ENCODE measurements at places on chromosomes 3 and 15.

DNA sequence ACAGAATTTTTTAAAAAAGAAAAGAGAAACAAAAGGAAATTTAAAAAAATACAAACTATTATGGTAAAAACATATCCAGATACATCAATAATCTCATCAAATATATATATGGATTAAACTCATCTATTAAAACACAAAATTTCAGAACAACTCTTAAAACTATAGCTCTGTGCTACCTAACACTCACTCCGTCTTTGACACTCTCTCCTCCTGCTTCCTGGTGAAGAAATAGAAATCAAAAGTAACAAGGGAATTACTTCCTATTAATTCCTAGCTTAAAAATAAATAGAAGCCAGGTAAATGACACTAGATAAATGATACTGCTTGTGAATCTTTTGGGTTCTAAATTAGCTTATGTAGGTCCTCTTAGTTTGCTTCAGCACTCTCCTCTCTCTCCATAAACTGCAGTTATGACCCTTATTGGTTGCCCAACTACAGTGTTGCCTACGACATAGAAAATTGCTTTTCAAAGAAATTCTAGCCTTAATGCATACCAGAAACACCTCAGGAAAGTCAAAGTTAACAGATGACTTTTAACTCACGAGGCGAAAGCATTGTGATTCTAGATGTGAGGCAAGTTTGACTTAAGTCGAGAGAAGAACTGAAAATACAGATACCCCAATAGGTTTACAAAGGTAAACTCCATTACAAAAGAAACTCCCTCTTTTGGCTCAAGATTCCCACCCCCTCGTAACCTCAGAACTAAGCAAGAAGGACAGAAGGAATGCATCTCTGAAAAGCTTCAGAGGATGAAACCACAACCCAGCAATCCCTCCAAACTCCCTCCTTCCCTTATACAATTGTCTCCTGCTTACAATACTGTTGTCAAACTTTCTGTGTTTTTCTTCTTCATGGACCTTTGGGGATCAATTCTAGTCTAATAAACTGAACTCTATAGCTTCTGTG lies 394.7 kb downstream of the FGF12 start:
- H3K27ac ChIP-seq = no peak overlapping the region
- no peaks in the 10 kb centered on the region for H3K27me3 ChIP-seq
- no peaks in the 10 kb centered on the region for H3K4me1 ChIP-seq
- no peak overlapping the region for H3K4me3 ChIP-seq
- no peak for DNase-seq

DNA sequence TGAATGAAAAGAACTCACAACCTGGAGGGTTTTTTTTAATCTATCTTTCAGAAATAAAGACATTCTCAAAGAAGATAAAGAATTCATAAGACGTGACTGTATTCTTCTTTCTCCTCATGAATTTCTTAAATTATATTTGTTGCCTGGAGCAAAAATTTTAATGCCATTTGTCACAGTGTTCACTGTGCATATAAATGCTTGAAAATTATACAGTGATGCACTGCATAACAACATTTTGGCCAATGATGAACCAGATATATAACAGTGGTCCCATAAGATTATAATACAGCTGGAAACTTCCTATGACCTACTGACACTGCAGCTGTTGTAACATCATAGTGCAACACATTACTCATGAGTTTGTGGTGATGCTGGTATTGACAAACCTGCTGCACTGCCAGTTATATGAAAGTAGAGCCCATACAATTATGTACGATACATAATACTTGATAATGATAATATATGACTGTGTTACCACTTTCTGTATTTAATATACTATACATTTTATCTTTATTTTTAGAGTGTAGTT lies 67.3 kb downstream of the P2RY1 start:
- H3K27me3 ChIP-seq = no peaks in the 10 kb centered on the region
- no peak for DNase-seq
- H3K36me3 ChIP-seq = no peaks in the 10 kb centered on the region
- H3K4me1 ChIP-seq = no peaks in the 10 kb centered on the region

DNA sequence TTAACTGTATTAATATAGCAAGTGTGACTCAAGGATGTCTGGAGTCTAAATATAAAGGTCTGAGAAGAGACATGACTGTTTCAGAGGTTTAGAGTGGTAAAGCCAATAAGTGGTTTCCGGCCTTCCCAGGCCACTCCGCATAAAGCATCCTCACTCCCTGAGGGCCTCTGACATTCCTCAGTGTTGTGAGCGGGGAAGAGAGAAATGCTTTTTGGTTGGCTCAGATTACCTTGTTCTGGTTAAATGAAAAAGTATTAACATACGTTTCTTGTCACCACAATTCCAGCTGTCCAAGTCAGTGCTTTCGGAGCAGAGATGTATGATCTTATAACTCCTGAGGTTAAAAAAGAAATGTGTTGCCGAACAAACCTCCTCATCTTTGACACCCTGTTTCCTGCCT lies 103.8 kb downstream of the RBMS3 start:
- H3K27me3 ChIP-seq = no peaks in the 10 kb centered on the region
- no peak overlapping the region for H3K27ac ChIP-seq
- no peak for DNase-seq
- peaks cover 9% of the 10 kb centered on the region for H3K4me1 ChIP-seq

DNA sequence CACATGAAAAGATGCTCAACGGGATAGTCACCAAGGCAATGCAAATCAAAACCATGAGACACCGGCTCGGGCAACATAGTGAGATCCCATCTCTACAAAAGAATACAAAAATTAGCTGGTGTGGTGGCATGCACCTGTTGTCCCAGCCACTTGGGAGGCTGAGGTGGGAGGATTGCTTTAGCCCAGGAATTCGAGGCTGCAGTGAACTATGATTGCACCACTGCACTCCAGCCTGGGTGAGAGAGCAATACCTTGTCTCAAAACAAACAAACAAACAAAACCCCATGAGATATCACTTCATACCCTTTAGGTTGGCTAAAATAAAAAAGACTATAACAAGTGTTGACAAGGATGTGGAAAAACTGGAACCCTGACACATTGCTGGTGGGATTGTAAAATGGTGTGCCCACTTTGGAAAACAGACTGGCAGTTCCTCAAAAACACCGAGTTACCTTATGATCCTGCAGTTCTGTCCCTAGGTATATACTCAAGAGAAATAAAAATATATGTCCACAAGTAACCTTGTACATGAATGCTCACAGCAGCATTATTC lies 3.8 kb upstream of the PPARG start:
- no peak for DNase-seq
- peaks cover 65% of the 10 kb centered on the region for H3K27me3 ChIP-seq
- H3K36me3 ChIP-seq = no peaks in the 10 kb centered on the region
- peaks cover 4% of the 10 kb centered on the region for H3K4me1 ChIP-seq
- no peak overlapping the region for H3K27ac ChIP-seq

DNA sequence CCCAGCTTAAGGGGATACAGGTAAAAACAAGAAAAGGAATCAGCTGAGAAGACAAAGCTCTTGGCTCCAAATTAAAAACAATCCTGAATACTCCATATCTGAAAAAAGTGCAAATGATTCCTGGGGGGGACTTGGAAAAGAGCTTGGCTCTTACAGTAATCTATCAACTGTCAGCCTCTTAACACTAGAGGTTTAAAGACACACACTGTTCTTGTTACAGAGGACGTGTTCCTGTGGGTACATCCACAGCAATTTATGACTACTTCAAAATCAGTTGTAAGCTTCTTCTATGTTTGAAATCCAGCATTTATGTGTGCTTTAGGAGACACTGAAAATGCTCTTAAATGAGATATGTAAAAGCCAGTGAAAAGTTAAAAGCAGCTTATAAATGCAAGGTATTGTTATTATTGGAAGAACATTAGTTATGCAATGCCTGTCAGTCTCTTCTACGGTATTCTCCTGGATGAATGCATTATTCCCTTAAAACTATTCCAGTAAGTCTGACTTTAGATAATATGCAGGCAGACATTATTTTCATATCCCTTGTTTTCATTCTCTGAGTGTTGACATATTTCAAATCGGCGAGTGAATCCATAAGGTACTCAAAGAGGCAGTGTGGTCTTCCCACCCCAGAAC lies 408.4 kb upstream of the ADAMTS9 start:
- no peak overlapping the region for H3K4me3 ChIP-seq
- no peaks in the 10 kb centered on the region for H3K36me3 ChIP-seq
- H3K27me3 ChIP-seq = no peaks in the 10 kb centered on the region
- H3K27ac ChIP-seq = no peak overlapping the region
- H3K4me1 ChIP-seq = peaks cover 11% of the 10 kb centered on the region

DNA sequence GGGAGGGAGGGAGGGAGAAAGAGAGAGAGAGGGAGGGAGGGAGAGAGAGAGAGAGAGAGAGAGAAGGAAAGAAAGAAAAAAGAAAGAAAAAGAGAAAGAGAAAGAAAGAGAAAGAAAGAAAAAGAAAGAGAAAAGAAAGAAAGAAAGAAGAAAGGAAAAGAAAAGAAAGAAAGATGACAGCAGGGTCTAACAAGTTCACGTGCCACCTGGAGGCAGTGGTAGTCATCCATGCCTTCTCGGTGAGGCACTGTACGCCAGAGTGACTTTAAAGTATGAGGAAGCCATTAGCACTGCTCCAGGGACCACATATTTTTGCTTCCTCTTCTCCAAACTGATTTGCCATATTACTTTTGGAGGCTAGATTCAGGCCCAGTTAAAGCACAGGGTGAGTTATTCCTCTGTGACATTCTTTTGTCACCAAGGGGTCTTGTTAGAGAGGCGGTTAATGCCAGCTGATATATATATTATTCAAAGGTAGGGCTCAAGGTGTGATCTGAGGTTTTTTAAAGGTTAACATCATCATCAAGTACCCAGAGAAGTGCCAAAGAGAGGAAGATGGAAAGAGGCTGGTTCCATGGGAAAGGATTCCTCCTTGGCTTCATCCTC lies at the start of gene HTR3D:
Gene HTR3D, plus strand, starts transcription at position 556 of the 606 bp plus-strand sequence. Its CDS starts 0 bp downstream, at position 556.
- H3K36me3 ChIP-seq = no peaks in the 10 kb centered on the region
- H3K4me1 ChIP-seq = no peaks in the 10 kb centered on the region
- no peak for DNase-seq
- H3K4me3 ChIP-seq = no peak within 1 kb of the TSS
- no peak within 1 kb of the TSS for H3K27ac ChIP-seq
- peaks cover 27% of the 10 kb centered on the region for H3K27me3 ChIP-seq

- no peaks in the 10 kb centered on the region for H3K36me3 ChIP-seq
- H3K27me3 ChIP-seq = peaks cover 13% of the 10 kb centered on the region
- no peak overlapping the region for H3K4me3 ChIP-seq
- no peak for DNase-seq
- H3K4me1 ChIP-seq = peaks cover under 1% of the 10 kb centered on the region
Observed at GRCh38 chr3:4030624-4031023, 231.4 kb downstream of the LRRN1 start.
